ENCODE measurements at places on chromosomes 16 and 17.

DNA sequence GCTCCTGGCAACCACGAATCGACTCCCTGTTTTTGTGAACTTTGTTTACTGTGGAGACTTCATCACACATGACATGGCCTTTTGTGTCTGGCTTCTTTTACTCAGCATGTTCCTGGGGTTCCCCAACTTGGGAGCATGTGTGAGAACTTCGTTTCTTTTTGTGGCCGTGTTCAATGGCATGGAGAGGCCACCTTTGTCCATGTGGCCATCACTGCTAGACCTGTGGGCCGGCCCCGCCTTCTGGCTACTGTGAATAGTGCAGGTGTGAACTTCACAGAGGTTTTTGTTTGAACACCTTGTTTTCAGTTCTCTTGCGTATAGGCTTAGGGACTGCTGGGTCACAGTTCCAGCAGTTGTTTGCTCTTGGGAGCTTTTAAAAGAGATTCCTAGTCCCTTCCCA, 5.7 kb upstream of the SLC38A8 start:
- DNase-seq, result no peak

DNA sequence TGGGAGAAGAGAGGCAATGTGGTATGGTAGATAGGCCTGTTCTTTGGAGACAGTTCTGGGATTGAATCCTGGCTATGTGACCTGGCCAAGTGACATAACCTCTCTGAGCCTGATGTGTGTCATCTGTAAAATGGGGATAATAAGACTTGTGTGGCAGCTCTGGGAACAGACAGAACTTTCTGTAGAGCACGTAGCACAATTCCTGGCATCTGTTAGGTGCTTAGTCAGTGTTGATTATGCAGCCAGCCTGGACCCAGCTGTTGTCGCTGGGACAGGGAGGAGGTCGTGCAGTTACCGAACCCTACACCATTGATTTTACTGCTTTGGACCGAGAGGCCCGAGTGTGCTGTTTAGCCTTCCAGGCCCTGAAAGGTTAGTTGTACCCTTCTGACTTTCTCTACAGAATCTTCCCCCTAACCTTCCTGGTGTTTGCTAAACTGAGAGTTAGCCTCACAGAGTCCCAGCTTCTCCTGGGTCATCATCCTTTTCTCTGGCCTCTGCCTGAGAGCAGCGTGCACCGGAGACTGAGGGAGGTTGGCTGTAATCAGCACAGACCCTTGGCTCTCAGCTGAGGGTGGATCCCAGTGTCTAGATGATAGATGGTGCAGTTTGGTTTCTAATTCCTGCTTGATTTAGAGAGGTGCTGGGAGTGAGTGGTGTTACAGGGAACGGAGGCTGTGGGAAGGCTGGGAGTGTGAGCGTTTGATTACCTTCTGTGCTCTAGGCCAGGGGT, 31.9 kb downstream of the MSI2 start:
- no peak for DNase-seq

DNA sequence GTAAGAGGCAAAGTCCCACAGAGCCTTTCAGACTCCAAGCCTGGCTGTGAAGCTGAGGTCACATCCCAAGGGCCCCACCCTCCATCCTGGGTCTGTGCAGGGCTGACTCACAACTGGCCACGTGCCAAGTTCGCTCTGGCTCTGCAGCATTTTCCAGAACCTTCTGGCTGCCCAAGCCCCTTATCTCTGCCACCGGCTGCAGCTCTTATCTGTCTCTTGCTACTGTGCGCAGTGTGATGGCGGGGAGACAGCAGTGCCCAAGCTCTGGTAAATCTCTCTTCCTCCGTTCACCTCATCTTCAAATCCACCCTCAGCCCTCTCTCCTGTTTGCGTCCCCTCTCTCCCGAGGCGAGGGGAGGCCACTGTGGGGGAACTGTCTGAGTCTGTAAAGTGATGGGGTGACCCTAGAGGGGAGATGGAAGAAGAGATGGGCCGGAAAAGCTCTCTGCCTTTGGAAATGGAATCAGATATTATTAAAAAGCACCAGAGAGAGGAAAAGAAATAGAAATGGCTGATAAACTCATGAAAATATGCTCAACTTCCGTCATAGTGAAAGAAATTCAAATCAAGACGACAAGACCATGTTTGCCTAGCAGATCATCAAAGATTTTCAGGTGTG, 162.7 kb upstream of the CDC42EP4 start:
- no peak for DNase-seq

DNA sequence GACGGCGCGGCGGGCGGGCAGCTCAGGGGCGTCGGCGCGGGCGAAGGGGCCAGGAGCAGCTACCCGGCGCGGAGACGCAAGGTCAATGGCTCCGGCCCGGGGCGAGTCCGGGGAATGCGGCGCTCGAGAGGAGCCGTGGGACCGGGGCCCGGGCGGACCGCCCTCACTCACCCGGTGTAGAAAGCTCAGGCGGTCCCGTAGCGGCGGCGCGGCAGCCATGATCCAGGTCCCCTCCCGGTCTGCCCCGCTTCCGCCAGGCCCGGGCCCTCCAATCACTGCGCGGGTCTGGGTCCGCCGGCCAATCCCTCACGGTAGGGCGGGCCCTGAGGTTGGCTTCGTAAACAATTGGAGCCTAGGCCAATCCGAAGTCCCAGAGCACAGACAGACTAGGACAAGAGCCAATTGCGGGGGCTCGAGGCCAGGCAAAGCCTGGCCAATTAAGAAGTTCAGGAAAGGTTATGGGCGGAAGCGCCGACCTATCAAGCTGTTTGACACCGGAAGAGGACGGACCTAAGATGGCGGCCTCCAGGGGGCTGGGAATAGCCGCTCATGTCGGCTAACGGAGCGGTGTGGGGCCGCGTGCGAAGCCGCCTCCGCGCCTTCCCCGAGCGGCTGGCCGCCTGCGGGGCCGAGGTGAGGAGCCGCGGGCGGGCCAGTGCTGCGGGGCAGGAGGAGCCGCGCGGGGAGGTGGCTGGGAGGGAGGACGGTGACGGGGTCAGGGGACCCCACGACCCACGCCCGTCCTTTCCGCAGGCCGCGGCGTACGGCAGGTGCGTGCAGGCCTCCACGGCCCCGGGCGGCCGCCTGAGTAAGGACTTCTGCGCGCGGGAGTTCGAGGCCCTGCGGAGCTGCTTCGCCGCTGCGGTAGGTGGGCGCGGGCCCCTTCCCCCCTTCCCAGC, at the start of the genes NDUFAF8 and TEPSIN:
Gene NDUFAF8 (plus strand): TSS at position 504 of the 899 bp plus-strand sequence. CDS start 46 bp downstream, at position 550.
Gene TEPSIN (minus strand): TSS at position 241 of the 899 bp plus-strand sequence. CDS start 22 bp downstream, at position 219.
- peak; percentile 98 for DNase-seq

GRCh38 chr17:42547698-42548069, 5.0 kb upstream of the HSD17B1 start:
- no peak for DNase-seq

- DNase-seq, result no peak
Measured at GRCh38 chr16:50953290-50953689, 197.8 kb downstream of the SALL1 start.

DNA sequence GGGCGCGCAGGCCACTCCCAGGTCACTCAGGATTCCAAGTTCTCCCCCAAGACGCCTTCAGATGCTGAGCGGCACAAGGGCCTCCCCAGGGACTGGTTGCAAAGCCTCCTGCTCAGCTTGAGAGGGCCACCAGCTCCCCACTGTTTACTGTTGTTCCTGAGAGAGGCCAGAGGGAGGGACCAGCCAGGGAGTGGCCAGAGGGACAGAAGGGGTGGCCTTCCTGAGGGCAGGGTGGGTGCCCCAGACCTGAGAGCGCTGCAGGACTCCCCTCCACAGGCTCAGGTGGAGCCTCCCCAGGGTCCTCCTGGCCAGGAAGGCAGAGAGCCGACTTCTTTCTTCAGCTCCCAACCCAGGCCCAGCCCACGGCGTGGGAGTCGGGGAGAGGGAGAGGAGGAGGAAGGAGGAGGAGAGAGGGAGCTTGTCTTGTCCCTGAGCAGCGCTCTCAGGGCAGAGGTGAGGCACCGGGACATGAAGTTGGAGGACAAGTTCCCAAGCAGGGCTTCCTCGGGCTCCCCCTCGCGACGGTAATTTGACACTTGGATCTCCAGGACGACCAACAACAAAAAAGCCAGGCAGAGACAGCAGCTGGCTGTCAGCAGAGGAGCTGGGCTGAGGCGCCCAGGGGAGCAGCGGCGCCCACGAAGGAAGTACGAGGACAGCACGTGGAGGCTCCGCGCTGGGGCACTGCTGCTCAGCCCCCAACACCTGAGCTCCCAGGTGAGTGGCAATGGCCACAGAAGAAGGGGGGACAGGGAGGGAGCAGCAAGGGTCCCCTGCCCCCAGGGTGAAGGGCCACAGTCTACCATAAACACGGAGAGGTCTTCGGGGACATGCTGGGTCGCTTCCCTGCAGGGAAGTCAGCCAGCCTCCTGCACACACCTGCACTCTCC, 497 bp downstream of the SMIM5 start:
- peak; percentile 58 for DNase-seq

DNA sequence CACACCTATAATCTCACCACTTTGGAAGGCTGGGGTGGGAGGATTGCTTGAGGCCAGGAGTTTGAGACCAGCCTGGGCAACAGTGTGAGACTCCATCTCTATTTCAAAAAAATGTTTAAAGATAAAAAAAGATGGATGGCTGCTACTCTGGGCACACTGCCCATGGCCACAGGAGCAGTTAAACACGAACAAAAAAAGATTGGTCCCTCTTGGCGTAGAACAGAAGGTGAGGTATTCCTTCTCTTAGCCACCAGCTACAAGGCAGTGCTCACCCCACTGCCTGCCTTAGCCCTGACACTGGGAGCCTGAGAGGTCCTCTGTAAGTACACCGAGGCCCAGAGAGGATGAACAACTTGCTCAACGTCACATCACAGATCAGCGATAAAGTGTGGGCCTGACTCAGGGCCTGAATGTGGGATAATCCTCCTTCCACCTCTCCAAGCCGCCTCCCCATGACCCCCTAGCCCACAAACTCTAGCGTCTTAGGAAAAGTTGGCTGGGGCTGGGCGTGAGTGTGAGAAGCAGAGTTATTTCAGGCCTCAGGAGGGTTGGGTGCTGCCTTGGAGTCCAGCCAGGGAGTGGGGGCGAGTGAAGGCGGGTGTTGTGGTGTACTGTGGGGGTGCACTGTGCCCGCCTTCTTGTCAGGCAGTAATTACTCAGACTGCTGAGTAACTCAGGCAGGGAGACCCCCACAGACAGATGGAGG, 2.3 kb upstream of the DPH1 start:
- DNase-seq, result no peak

- DNase-seq, result no peak
Measured at GRCh38 chr16:48113001-48113400, 42.8 kb downstream of the ABCC12 start.

DNA sequence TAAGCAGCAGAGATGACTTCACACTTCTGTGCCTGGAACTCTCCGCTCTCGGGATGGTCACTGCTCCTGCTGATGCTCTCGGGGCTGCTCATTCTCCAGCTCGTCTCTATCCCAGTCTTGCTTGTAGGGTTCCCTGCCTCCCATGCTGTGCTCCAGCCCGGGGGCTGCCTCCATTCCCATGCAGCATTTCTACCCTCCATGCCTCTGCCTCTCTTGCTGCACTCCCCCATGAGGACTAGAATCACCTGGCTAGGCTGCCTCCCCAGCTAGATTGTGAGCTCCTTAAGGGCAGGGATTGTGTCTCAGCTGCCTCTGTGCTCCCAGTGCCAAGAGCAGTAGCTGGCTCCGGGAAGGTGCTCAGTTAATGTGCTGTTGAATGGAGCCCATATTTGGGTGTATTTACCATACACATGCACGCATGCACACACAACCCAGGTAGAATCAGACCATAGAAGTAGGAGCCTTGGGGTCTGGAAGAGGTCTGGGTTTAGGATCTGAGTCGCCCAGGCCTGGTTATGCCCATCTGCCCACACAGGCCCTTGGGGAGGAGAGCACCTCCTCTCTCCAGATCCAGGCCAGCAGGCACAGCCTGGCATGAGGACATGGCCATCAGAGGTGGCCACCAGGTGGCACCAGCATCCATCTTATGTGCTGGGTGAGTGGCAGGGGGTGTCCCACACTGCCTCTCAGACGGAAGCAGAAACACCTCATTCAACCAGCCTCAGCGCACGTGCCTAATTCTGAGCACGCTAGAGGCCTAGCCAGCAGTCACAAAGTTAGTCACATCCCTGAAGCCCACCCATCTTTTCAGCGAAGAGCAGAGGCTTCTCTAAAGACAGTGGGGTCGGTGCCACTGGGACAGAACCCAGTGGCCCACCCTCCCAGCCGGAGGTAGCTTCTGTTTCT, 9.3 kb downstream of the GIT1 start:
- DNase-seq, result peak; percentile 83

DNA sequence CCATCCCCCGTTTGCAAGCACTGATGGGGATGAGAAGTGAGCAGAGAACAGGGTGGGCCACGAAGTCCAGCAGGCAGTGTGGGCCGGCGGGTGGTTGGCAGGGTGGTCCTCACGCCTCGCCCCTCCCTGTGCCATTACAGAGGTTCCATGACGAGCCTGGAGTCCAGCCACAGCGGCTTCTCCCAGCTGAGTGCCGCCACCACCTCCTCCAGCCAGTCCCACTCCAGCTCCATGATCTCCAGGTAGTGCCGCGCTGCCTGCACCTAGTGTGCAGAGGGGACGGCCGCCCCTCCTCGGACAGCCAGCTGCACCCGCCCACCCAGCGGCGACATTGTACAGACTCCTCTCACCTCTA, 73.0 kb downstream of the SEC14L1 start:
- DNase-seq, result no peak

- DNase-seq, result no peak
Measured at GRCh38 chr16:84072014-84072413, 29.4 kb upstream of the SLC38A8 start.

- DNase-seq, result no peak
Measured at GRCh38 chr17:72466199-72466598, 345.4 kb downstream of the SOX9 start.

GRCh38 chr17:15511142-15511541, 43.7 kb upstream of the CDRT4 start:
- DNase-seq, result no peak

GRCh38 chr16:89121691-89122321, 28.2 kb downstream of the ACSF3 start:
- DNase-seq, result no peak

DNA sequence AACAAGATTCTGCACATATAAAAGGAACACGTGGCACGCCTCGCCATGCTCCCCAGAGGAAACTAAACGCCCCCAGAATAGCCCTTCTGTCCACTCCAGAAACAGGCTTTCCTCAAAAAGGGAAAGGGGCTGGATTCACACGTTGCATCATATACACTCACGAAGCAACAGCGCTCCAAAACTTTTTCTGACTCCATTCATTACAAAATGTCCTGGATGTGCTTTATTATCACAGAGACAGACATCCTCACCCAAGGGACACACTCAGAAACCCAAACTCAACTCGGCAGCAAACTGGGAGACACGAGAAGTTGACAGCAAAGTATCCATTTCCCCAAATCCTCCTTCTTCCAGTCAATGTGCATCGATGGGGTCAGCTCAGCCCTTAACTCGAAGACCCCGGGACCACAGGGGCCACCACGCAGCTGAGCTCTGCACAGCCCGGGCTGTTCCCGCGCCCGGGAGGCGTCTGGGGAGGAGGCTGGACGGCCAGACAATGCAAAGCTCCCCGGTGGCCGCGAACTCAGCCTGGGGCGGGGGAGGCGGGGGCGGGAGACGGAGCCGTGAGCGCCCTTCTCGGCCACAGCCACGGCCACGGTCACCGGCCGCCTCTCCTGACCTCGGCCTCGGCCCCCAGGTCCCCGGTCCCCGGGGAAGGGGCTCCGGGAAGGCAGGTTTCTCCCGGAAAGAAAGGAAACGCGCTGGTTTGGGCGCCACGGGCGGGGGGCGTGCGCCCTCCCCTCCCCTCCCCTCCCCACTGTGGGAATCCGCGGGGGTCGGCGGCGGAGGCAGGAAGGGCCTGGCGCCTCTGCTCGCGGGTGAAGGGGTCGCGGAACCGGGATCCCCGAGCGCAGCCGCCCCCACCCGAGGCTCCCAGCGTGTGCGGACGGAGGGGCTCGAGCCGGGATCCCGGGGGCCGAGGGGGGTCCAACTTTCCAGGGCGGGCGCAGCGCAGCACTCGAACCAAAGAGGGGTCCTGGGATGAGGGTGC, 1.2 kb downstream of the NXN start:
- no peak for DNase-seq

Measured in thymus (tissue), 14 donors.